ENCODE measurements at places on chromosomes 3 and 15.

GRCh38 chr15:39056357-39056756 is 491.7 kb upstream of the RASGRP1 start:
- DNase-seq: no peak

DNA sequence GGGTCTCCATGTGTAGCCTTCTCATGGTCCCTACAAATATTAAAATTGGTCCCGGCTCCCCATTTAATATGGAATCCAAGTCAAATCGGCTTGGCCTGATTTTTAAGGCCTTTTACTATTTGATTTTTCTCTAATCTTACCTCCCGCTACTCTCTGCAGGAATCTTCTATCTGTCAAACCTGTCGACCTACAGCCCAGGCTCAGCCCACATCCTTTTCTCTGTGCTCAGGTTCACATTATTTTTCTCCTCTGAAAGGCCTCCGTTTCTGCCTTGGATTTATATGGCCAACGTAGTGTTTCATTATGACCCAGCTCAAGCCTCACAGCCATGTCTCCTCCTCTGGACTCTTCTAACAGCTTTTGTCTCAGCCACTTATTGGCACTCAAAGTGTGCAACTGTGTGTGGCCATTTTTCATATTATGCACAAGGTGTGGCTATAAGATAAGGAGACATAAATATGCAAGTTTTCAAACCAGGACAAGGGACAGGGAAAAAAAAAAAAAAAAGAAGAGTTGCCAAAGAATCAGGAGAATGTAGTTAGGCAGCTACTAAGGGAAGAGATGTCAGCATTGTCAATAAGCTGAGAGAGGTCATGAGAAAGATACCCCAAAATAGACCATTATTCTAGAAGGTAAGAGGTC is 2.1 kb upstream of the GLCE start:
- DNase-seq: no peak

DNA sequence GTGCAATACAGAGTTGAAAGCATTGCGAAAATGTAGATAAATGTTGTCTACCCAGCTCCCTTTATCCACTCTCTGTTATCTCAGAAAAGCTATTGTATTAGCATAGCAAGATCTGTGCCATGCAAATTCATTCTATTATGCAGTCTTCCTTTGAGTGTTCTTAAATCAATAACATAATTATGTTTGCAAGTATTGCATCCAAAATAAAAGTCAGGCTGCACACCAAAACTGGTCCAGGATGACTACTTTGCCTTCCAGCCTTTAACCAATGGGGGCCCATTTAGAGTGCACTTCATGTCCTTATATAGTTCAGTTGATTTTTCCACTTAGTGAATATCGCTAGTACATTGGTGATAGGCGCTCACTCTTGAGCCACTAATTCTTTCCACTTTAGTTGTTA is 107.4 kb upstream of the MLF1 start:
- DNase-seq: no peak

DNA sequence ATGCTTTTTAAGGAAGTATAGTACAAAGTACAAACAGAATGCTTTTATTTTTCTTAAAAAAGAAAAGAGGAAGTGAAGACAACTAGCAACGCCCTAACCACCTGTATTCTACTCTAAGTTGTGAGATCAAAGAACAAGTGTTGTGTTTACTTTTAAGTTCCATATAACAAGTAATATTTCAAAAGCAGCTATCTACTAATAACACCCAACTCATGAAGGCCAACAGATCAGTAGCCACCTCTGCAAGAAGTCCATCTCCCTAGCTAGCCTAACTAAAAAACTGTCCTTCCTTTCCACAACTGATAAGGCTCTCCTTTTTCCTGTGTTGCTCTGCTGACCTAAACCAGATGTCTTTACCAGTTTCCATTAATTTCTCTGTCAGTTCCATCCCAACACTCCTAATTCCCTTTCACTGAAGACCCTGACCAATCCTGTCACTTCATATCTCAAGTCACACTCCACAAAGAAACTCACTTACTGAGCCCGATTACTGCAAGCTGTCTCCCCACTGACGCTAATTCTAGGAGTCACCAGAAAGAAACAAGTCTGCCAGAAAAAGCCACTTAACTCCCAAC is 26.9 kb downstream of the PHC3 start:
- no peak for DNase-seq

- DNase-seq: no peak
These were observed 28.5 kb upstream of the STT3B start for GRCh38 chr3:31504230-31504629.

DNA sequence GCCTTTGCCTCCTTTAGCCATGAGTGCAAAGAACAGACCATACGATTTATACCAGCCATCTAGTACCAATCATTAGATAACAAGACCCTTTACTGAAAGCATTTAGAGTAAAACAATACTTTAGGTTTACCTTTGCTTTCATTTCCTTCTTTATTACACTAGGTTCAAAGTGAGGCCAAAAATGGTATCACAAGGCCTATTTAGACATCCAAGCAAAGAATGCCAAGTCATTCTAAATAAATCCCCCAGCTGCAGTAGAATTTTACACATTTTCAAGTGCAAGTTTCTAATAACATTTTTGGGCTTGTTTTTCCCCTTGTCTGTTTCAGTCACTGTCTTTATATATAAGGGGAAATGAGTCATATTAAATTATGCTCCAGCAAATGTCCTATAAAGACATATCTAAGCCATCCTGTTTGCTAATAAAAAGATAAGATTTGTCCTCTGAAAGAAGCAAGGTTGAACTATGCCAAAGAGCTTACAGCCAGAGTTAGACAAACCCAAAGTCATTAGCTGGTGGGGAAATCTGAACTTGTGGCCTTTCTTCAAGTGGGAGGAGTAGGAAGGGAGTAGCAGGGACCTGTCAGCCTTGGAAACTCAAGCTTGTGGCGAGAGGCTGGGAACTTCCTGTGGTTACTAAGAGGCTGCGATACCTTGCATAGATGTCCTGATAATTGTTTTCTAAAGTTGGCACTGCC is 232.7 kb downstream of the MECOM start:
- no peak for DNase-seq

Measured in fibroblast of skin of abdomen (primary cell).